ENCODE measurements at places on chromosomes 3 and 15.

DNA sequence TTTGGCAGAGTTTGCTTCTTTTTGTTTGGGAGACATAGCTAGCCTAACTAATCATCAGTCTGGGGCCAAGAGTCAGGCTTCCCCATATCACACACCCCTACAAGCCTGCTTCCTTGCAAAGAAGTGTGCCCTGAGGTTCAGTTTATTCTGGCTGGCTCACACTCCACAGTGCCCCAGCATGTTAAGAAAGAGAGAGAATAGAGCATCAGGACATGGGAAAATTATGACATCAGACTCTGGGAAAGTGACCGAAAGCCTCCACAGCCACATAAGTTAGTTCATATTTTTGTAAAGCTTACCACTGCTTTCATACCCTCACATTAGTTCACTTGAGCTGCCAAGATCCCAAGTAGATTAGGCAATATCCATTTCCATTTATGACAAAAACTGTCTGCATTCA lies 63.0 kb upstream of the CFAP161 start:
- no peak for DNase-seq

GRCh38 chr15:77654975-77655374 lies 22.3 kb upstream of the LINGO1 start:
- no peak for DNase-seq

GRCh38 chr3:39383045-39383880 lies at the start of gene SLC25A38:
Gene SLC25A38, plus strand, starts transcription at chr3:39383370. Its CDS starts 355 bp downstream, at chr3:39383725.
- DNase-seq, result peak; percentile 71

- no peak for DNase-seq
These were observed at the start of gene FSTL1 for GRCh38 chr3:120450600-120451271. Gene FSTL1, minus strand, starts transcription at chr3:120450992. Its CDS starts 246 bp downstream, at chr3:120450746.

- DNase-seq, result no peak
These were observed 55.9 kb upstream of the FAM174B start for GRCh38 chr15:92711457-92711831.

GRCh38 chr15:67149773-67150022 lies 84.3 kb downstream of the SMAD3 start:
- no peak for DNase-seq

GRCh38 chr15:39578851-39579486 lies 1.9 kb upstream of the THBS1 start:
- DNase-seq, result no peak

- DNase-seq, result no peak
These were observed 74.9 kb downstream of the OCA2 start for GRCh38 chr15:28023933-28024888.

DNA sequence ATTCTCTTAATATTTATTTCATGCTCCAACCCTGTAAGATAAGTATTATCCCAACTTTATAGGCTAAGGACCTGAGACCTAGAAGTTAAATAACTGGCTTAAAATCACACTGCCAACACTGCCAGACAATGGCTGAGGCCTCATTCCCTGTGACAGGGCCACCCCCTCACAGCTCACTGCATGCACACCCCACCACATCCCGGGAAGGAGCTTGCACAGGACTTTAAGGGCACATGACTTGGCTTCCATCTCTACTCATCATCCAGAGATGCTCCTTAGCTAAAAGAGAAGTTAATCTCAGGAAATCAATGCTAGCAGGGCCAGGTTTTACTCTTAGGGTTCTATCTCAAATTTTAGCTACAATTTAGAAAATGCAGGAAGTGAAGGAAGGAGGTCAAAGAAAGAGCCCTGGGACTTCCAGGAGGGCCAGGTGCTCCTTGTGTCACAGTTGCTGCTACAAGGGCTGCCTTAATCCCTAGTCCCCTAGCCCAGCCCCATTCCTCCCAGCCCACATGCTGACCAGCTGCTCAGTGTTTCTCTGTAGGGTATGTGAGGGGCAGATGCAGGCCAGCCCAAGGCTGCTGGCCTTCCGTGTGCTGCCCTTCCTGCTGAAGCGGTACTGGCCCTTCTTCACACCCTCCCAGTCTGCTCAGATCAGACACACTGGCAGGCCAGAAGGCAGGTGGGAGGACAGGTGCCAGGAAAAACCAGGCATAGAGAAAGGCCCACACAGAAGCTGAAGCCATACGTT lies 53.5 kb downstream of the WWTR1 start:
- DNase-seq, result no peak

DNA sequence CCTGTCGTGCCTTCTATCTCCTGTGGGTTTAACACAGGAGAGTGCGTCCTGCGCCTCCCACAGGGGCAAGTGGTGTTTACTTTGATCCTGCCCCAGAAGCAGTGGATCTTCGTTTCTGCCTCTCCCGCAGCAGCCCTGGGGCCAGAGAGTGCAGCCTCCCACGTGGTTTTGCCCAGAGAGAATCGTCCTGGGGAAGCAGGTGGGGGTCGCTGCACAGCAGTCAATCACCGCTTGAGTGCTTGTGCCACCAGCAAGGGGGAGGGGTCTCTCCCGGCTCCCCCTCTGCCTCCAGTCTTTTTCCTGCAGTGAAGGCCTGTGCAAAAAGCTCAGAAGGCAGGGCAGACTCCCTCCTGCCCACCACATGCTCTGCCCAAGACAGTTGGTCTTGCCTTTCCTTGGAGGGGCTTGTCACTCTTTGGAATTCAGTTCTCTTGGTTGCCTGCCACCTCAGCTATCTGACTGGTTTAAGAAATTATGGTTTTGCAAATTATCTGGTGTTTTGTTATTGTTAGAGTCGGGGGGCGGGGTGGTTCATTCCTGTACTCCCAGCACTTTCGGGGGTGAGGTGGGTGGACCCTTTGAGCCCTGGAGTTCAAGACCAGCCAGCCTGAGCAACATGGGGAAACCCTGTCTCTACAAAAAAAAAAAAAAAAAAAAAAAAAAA lies 26.9 kb downstream of the STOML1 start:
- no peak for DNase-seq

DNA sequence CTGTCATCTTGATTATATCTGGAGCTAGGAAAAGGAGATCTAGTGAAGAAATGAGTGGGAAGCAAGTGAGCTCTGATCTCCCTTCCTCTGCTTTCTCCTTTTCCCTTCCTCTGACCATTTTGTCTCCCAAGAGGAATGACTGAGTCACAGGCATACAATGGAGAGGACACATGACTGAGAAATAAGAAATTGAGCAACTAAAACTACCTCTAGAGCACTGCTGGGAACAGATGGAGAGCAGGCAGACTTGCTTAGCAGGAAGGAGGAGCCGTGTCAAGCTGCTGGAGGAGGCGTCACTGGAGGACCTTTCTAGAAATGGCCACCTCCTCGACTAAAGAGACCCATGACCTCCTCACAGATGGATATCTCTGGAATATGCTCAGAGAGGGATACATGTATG lies 66.9 kb upstream of the MYO5C start:
- DNase-seq, result no peak

- no peak for DNase-seq
These were observed 171.9 kb downstream of the CACNA2D3 start for GRCh38 chr3:54294214-54294613.

GRCh38 chr3:107206141-107206540 lies 171.1 kb upstream of the CCDC54 start:
- no peak for DNase-seq

DNA sequence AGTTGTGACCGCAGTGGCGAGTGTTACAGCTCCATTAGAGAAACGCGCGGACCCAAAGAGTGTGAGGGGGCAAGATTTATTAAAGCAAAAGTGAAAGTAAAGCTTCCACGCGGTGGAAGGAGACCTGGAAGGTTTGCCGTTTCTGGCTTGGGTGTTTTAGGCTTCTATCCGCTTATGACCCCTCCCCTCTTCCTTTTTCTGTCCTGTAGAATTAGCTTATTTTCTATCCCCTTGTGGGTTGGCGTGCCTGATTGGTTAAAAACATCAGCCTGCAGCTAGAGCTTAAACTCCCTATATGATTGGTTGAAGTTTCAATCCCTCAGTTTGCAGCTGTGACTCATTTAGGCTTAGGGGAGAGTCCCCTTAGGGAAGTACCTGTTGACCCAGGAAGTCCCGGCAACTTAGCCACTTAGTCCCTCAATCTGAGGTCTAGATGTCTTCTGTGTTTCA lies 39.6 kb downstream of the C3orf38 start:
- DNase-seq, result no peak

- peak; percentile 46 for DNase-seq
These were observed 3.0 kb downstream of the HDC start for GRCh38 chr15:50262533-50262932.

- no peak for DNase-seq
These were observed 103.5 kb downstream of the CORO2B start for GRCh38 chr15:68682330-68682729.

GRCh38 chr3:132180337-132180791 lies 136.8 kb upstream of the ACP3 start:
- DNase-seq, result no peak

DNA sequence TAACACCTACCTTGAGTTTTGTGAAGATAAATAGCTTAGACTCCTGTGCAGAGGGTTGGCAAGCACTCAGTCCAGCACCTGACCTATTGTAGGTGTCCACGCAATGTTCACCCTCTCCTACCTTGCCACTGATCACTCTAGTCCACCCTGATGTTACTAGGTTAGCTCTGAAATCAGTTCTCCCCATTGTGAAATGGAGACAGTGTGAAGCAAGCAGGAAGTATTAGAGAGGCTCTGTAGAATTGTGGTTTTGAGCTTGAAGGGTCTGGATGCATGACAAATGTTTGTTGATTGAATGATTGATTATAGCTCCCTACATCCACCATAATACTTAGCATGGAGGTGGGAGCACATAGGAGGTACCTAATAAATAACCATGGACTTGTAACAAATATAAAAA lies 199.7 kb downstream of the RPLP1 start:
- DNase-seq, result no peak

DNA sequence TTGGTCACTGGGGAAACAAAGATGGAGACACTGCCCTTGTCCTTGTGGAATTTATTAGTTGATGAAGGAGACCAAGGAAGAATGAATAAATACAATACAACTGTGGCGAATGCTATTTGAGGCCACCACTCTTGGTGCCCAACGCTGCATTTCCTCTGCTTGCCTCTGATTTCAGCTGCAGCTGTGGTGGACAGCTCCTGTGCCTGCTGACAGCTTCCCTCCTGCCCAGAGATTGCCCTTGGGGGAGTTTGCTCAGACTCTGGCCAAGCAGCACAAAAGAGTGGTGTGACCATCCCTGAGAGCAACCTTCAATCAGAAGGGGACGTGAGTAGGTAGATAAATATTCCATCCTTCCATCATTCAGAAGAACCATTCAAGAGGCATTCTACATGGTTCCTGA lies 64.6 kb upstream of the FHIT start:
- no peak for DNase-seq

DNA sequence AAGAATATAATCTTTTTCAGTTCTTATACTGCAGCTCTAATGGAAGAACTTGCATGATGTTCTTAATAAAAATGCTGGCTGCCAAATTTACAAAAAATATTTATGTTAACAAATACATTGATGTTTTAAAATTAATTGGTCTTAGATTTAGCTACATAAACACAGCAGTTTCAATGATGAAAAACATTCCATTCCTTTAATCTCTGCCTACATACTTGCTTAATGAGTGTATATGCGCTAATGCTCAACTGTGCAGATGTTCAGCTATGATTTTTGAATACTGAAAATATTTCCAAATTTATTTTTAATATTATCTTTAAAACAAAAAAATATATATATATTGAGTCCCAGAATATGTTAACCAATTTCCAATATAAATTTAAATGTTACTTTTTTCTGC lies 867.4 kb downstream of the ROBO1 start:
- DNase-seq, result no peak

GRCh38 chr15:84917452-84917851 lies 33.0 kb downstream of the SLC28A1 start:
- no peak for DNase-seq

DNA sequence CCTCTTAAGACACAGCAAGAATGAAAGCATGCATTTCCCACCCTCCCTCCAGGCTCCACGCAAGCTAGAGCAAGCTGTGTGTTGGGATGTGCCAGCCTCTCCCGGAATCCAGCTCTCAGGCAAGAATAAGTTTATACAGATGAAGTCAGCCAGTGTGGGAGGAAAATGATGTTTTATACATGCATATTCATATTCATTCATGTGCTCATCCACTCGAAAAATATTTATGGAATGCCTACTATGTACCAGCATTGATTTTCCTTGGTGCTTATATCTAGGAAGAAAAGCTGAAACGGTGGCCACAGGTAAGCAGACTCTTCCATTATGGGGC lies 62.7 kb downstream of the KLHL6 start:
- no peak for DNase-seq

- no peak for DNase-seq
These were observed 335.9 kb upstream of the EPHA6 start for GRCh38 chr3:96478496-96478895.

- no peak for DNase-seq
These were observed 18.9 kb downstream of the GHRL start for GRCh38 chr3:10273702-10274305.

DNA sequence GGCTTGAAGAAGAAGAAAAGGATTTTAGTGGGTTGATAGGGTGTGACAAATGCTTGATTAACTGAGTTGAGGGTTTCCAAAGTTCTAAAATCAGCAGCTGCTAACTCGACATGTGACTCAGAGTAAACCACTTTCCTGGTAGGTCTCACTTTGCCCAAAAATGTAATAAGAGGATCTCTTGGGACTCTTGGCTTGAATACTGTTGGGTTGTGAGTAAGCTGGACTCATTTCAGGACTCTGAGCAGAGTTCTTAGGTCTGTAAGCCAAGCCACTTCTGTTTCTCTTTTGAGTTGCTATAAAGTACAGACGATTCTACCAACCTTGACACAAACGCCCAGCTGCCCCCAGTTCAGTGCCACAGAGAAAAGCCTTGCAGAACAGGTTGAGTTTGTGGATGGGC lies 241.1 kb downstream of the ZNF621 start:
- no peak for DNase-seq

GRCh38 chr3:41000471-41000870 lies 198.8 kb upstream of the CTNNB1 start:
- DNase-seq, result no peak

DNA sequence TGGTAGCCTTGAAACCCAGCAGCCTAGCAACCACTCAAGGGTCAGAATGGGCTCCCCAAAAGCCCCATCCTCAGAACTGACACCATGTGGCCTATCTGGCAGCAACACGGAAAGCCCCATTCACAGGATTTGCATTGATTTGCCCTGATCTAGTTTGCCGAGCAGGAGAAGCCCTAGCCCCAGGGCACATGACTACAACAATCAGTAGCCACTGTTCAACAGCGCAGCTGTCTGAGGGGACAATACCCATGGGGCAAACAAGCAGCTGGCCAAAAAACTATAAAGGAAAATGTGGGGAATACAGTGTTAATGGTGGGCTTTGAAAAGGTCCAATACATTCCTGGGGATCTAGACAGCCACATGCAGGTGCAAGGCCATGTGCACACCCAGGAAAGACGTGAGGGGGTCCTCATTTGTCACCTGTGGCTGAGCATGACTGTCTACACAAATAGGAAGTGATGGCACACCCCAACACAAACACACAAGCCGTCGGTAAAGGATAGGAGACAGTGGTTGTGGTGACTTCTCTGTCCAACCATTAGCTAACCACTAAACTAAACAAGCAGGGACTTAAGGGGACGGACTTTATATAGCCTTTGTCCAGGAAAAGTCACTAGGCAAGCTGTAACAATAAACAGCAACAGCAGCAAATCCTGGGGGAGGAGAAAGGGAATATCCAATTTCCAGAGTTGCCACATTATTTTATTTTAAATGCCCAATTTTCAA lies 113.7 kb downstream of the LRIG1 start:
- no peak for DNase-seq

GRCh38 chr15:68821190-68821840 lies 620 bp upstream of the ANP32A start:
- DNase-seq, result no peak

All from stimulated activated CD4-positive, alpha-beta T cell treated with anti-CD3 and anti-CD28 coated beads, Interleukin-1b, Interleukin-23, amount 100 ng/mL, for 24 hours (primary cell).